Left lung (tissue), 14 donors: ENCODE measurements at places on chromosomes 16 and 17. TPM values are rescaled to one million over a fixed set of nuclear protein-coding genes. Genes with fewer than 3 reads are reported as not detected.

DNA sequence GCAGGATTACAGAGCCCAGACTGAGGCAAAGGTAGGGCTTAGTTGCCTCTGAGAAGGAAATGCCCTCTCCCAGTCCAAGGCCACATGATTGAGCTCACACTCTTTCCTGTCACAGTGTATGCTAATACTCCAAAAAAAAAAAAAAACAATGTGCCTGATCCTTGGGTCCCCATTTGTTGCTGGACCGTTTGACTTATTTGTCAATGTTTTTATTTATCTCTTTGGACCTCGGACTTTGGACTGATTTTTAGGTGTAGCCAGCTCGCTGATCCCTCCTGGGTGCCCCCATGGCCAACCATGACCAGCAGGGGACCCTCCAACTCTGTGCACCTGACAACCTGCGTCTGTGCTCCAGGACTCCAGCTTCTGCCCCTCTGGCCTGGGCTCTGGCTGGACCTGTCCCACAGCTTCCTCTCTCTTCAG, 622 bp upstream of the CCL16 start:
- DNase-seq = no peak

DNA sequence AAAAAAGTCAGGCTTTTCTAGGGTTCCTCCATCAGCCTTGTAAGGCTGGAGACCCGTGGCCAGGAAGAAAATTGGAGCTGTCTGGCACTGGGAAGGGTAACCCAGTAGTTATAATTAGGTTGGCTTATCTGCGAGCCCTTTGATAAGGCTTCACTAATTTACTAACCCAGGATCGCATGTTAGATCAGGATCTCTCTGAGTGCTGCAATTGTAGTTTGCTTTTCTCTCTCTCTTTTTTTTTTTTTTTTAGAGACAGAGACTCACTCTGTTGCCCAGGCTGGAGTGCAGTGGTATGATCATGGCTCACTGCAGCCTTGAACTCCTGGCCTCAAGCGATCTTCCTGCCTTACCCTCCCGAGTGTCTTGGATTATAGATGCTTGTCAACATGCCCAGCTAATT, 17.0 kb downstream of the ABCC1 start:
- no peak for DNase-seq

GRCh38 chr16:759110-759910, 1.2 kb upstream of the MSLN start:
- DNase-seq = peak; percentile 88

- DNase-seq = no peak
Observed at GRCh38 chr16:57579361-57579665, 36.9 kb downstream of the ADGRG5 start.

The CEMP1 gene
- 1.4 TPM for polyA plus RNA-seq

The NEURL4 gene
- 26.2 TPM for polyA plus RNA-seq

DNA sequence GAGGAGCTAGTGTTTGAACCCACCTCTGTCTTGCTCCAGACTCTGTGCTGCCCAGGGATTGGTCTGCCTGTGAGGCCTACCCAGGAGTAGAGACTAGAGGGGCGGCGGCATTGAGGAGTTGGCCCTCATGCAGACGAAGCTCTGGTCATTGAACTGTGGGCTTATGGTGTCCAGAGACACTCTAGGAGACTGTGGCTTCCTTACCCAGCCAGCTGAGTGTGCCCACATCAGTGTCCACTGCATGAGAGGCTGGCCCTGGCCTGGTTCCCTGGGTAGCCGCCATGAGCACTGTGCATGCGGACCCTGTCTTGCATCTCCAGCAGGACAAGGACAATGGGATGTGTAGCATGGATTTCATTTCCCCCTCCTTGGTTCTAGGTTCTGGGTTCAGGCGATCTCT, 14.0 kb downstream of the SGSM2 start:
- DNase-seq = no peak

GRCh38 chr16:3716831-3717234, 491 bp downstream of the TRAP1 start:
- DNase-seq = no peak

DNA sequence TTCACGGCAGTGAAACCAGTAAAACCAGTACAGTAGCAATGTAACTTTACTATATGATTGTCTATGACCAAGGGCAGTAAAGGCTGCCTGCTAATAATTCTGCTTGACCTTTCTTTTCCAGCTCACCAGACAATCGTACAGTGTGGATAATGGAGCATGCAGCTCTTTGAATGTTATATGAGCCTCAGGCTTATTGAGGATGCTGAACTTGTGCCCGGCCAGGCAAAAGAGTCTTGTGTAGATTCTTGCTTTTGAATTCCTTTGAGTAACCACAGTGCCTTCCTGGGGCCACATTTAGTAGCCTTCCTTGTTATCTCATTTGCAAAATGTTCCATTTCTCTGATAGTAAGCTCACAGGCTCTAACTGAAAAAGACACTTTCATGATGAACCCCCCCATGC, 131.8 kb downstream of the CDH11 start:
- no peak for DNase-seq

The SPNS2 gene
- polyA plus RNA-seq = 20.1 TPM

DNA sequence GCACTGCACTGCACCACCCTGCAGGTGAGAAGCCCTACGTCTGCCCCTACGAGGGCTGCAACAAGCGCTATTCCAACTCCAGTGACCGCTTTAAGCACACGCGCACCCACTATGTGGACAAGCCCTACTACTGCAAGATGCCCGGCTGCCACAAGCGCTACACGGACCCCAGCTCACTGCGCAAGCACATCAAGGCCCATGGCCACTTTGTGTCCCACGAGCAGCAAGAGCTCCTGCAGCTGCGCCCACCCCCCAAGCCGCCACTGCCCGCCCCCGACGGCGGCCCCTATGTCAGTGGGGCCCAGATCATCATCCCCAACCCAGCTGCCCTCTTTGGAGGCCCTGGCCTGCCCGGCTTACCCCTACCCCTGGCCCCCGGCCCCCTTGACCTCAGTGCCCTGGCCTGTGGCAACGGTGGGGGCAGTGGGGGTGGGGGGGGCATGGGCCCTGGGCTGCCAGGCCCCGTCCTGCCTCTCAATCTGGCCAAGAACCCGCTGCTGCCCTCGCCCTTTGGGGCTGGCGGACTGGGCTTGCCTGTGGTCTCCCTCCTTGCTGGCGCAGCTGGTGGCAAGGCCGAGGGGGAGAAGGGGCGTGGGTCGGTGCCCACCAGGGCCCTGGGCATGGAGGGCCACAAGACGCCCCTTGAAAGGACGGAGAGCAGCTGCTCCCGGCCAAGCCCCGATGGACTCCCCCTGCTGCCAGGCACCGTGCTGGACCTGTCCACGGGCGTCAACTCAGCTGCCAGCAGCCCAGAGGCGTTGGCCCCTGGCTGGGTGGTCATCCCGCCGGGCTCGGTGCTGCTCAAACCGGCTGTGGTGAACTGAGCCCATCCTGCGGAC, 14.2 kb downstream of the PAM16 start:
- no peak for DNase-seq

DNA sequence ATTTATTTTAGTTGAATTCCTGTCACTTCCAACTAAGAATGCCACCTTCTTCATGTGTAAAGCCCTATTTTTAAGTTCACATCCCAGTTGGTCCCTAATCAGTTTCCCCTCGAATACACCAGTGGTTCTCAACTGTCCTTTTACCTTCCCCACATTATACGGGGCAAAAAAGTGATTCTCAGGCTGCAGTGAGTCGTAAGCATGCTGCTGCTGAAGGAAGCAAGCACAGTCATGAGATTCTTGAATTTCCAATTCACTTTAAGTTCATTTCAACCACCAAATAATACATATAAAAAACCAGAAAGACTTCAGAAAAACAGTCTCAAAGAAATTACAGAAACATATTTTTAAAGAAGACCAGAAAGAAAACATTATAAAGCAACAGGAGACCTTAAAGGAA, 47.9 kb downstream of the UBE2G1 start:
- no peak for DNase-seq

- DNase-seq = peak; percentile 59
Observed at GRCh38 chr17:13030459-13031300, 12.9 kb upstream of the ELAC2 start.

DNA sequence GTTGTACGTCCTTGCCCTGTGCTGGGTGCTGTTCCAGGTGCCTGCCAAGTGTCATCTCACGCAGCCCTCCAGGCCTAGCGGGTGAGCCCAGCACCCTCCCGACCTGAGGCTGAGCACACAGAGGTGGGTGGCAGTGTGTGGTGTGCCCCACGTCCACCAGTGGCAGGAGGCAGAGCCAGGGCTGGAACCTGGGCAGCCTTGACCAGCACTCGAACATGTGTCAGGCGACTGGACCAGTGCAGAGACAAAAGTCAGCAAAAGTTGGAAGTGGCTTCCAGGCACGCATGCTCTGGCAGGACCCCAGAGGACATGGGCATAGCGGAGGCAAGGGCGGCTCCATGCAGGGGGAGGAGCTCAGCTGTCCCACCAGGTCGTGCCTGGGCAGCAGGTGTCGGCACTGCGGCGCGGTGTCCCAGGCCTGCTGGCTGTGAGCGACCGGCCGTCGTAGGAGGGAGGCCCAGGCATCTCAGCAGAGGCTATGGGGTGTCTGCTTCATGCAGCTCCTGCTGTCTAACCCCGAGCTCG, 35.8 kb downstream of the COX4I1 start:
- no peak for DNase-seq
